ENCODE measurements at places on chromosomes 1 and 21.
A peak's percentile ranks its signal among the peaks of the same experiment; 100 is the strongest.

DNA sequence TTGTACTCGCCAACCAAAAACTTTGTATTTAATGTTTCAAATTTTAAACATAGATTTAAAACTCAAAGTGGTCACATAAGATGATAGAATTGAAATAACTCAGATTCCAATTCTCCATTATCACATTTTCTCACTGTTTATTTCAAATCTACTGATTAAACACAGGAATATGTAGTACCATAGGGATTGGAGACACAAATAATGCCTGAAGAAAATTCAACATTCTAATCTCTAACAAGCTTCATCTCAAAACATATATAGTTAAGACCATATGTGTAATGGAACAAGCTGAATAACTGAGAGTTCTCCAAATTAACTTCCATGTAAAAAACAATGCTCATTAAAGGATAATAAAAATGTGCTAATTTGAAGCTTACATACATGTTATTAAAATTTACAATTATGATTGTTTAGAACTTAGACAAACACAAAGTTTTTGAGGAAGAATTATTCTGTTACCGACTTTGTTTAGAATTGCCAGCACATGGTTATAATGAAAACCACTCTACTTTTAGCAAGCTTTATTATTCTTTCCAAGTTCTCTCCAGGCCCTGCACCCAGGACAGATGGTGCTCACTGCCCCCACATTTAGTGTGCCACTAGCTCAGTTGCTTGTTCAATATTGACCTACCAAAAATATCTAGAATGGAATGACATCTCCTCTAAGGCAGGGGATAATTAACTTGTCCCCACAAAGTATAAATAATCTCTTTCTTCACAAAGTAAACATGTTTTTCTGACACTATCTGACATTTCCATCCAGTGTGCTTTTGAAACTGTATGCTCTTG lies 467.2 kb downstream of the TTLL7 start:
- DNase-seq, result no peak

GRCh38 chr1:56533197-56533596 lies 46.2 kb downstream of the PLPP3 start:
- no peak for DNase-seq

GRCh38 chr1:156498432-156499193 lies 2.0 kb downstream of the MEF2D start:
- no peak for DNase-seq

GRCh38 chr1:154775621-154776605 lies 94.2 kb downstream of the KCNN3 start:
- no peak for DNase-seq

DNA sequence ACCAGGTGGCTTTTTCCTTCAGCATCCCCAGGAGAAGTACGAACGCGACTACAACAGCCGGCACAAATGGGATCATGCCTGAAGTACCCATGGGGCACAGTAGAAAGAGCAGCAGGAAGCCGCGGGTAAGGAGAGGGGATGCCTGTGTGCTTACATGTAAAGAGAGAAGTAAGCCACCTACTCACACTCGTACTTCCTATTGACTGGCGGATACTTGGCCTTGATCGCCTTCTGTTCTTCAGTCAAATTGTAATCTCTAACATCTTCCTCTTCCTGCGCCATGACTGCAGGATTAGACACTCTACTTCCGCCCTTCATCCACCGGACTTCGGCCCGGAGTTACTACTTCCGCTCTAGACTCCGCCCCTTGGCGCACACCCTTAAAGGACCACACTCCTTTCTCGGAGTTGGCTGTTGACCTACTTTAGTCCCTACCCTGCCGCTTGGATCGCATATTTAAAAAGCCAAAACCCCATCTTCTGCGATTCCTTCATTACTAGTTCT lies at the start of gene ZBTB8OS:
ZBTB8OS (minus strand) TSS at position 303 of the 504 bp plus-strand sequence; CDS start at position 282, 21 bp downstream.
- DNase-seq, result peak; percentile 83

DNA sequence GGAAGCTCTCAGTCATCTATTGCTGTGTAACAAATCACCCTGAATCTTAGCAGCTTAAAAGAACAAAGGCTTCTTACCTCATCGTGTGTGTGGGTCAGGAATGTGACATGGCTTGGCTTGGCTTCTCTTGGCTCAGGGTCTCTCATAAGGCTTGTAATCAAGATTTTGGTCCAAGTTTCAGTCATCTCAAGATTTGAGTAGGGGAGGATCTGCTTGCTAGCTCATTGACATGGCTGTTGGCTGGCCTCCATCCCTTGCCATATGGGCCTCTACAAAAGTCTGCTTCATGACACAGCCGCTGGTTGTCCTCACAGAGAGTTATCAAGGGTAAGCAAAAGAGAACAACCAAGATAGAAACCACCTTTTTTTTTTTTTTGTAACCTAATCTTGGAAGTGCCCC lies 207.7 kb downstream of the PTPRC start:
- no peak for DNase-seq

GRCh38 chr1:45516465-45516864 lies 5.2 kb downstream of the PRDX1 start:
- no peak for DNase-seq

- DNase-seq, result no peak
These were observed 51.6 kb downstream of the ZNF644 start for GRCh38 chr1:90970208-90970607.

- DNase-seq, result peak; percentile 93
These were observed 34.9 kb upstream of the RUNX3 start for GRCh38 chr1:24964811-24965570.

GRCh38 chr21:14056771-14057191 lies 154.0 kb downstream of the LIPI start:
- no peak for DNase-seq

GRCh38 chr1:110420874-110421793 lies 13.6 kb upstream of the LAMTOR5 start:
- no peak for DNase-seq

DNA sequence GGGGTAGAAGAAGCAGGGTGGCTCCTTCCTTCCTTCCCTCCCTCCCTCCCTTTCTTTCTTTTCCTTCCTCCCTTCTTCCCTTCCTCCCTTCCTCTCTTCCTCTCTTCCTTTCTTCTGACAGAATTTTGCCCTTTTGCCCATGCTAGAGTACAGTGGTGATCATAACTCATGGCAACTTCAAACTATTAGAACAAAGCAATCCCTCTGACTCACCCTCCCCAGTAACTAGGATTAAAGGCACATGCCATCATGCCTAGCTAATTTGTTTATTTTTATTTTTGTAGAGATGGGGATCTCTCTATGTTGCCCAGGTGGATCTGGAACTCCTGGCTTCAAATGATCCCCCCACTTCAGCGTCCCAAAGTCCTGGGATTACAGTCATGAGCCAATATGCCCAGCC lies 10.0 kb upstream of the RPE65 start:
- no peak for DNase-seq

DNA sequence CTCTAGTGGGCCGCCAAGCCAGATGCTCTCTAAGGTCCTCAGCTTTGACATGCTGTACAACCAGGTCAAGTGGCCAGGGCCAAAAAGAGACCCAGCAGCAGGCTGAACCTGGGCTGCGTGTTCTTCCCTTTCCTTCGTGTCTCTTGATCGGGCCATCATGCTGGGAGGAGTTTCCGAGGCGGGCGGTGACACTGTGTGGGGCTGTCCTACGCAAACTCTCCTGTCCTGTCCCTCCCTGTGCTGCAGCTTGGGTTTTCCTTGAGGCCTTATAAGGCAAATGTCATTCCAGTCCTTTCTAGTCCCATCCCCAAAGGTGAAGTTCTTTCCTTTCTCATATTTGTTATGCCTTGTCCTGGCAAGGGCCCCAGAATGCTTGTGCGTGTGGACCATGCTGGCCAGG lies 56.7 kb downstream of the ARHGEF10L start:
- DNase-seq, result no peak

DNA sequence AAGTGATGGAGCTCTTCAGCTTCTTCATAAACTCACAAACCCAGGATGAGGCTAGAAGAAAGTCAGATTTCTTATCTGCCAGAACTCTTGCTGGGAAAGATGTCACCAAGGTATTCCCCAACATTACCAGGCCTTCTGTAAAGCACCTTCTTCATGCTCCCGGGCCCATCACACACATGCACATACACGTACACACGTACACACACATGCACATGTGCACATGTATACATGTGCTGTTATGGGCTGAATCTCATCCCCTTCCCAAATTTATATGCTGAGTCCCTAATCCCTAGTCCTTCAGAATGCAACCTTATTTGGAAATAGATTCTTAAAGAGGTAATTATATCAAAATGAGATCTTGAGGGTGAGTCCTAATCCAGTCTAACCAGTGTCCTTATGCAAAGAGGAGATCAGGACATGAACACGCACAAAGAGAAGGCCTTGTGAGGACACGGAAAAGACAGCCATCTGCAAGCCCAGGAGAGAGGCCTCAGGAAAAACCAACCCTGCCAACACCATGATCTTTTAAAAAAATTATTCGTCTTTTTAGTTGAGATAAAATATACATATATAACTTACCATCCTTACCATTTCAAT lies 76.4 kb upstream of the LYST start:
- DNase-seq, result no peak

Data from stimulated activated CD4-positive, alpha-beta T cell treated with anti-CD3 and anti-CD28 coated beads, Interleukin-4, amount 100 ng/mL, for 48 hours (primary cell).